CD4-positive, alpha-beta memory T cell (primary cell): ENCODE measurements at places on chromosomes 1 and 21. TPM values are rescaled to one million over a fixed set of nuclear protein-coding genes. Genes with fewer than 3 reads are reported as not detected.
A peak's percentile ranks its signal among the peaks of the same experiment; 100 is the strongest.

DNA sequence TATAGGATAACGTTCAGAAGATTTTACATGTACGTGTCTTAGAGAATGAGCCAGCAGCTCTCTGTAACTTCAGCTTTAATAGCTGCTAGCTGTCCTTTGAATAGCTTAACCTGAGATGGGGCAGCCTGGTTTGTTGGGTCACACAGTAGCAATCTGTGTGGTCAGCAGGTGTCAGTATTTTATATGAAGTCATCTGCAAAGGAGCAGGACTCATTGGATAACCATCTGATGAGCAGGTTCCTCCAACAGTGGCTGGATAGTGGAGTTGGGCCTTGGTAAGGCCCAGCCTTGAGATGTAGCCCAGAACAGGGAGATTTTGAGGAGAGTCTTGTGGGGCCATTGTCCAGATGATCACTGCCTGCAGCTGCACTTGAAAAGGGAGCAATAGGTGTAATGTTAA lies 6.4 kb downstream of the GSTM5 start:
- no peak for DNase-seq

DNA sequence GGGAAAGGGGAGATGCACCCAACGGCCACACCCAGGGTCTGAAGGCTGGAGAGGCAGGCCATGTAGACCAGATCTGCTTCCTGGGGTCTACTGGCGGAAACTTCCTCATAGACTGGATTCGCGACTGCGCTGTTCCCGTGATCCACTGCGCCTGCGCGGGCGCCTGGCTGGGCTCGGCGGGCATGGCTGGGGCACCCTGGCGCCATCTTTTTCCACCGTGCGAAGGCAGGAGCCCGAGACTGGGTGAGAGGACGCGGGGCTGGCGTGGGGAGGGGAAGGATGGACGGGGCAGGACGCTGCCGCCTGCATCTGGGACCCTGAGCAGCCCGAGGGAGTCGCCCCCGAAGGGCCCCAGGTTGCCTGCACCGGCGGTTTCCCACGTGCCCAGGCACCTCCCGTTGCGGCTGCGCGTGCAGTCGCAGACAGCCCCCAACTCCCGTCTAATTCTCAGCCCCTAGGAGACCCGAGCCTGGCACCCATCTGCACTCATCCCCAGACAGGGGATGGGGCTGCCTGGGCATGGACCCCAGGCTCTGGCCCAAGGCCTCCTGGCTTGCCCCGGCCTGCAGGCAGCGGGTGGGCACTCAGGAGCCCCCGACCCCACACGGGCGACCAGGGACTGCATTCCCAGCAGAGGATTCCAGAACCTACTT lies 12.4 kb upstream of the FAM3B start:
- DNase-seq: no peak

GRCh38 chr1:228691211-228691610 lies 44.1 kb upstream of the RHOU start:
- DNase-seq: no peak

Gene LRP8
- 3.7 TPM for polyA plus RNA-seq

Gene HES3
- polyA plus RNA-seq: not detected

DNA sequence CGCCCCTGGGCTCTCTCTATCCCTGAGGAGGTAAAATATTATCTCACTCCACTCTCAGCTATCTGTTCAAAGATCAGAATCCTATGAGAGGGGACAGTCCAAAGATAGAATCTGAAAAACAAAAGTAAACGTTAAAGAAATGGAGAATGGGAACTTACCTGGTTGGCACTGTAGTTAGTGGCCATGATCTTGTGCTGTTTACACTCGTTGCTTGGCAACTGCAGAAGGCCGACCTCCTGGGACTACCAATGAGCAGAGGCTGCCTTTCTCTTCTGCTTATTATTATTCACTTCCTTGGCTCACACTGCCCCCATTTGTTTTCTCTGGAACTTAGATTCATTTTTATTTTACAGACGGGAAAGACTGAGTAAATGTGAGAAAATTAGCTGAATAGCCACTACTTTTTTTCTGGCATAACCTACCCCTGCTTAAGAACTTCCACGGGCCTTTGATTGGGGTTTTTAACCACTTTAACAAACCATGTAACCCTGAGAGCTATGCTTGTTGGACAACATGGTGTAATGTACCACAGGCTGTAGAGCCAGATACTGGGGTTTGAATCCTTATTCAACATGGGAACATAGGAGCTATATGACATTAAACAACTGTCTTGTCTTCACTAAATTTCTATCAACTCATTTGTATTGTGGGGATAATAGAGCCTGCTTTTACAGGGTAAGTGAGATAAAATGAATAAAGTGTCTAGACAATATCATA lies at the start of gene CFAP126:
TSS of gene CFAP126 (minus strand) at position 193 of the 717 bp plus-strand sequence. CDS start at position 185, 8 bp downstream.
- DNase-seq: peak; percentile 78

- DNase-seq: no peak
Observed at GRCh38 chr1:54516249-54516920, 31.6 kb upstream of the ACOT11 start.

DNA sequence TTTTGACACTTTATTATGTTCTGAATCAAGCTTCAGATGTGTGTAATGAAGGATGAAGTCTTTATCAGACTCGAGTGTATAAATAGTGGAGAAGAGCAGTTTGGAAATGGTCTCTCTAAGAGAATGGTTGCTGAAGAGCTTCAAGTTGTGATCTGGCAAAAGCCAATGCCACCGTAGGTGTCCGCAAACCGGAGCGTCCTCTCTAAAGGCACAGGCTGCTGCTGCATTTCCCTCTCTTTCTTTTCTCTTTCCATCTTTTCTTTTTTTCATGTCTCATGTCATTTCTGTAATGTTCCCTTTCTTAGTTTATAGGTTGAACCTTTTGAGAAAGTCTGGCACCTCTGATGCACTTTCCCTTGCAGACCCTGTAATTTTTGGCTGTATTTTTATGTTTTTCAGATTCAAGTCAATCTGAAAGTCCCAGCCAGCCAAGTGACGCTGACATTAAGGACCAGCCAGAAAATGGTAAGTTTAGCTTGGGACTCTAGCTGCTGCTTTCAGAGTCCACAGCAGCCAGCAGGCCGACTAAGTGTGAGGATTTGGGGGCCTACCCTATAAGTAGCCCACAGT lies 194.8 kb downstream of the NFIA start:
- DNase-seq: no peak

Gene RAP1GAP
- polyA plus RNA-seq: not detected

- no peak for DNase-seq
Observed at GRCh38 chr1:87305151-87305550, 23.5 kb upstream of the LMO4 start.

Gene ISG15
- polyA plus RNA-seq: 212 TPM

DNA sequence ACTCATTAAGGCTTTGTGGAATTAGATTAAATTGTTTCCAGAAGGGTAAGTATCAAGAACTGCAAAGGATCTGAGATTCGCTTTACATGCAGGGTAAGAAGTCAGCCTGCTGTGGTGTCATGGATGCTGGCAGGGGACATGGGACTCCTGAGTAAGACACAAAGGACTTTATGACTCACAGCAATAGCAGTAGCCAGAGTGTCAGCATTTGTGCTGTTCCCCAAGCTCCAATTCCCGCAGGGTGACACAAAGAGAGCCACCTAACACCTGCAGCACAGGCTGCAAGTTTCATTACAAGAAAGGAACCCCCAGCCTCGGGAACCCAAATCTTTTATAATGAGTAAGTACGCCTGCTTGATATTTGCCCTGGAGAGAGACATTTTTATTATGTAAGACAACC lies 298.1 kb upstream of the POU3F1 start:
- no peak for DNase-seq

DNA sequence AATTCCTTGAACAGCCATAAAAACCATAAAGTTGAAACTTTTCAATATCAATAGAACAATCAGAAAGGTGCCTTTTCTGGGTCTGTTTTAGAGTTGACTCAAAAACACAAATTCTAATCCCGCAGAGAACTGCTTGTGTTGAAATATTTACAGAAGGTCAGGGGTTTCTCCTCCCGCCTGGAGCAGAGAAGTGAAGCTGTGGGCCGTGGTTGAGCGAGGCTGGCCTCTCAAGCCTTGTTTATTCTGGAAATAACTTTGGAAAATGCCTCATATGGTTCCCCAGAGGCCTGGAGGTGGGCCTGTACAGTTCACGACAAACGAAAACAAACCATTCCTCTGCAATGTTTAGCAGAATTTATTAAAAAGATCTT lies 90.8 kb upstream of the ERRFI1 start:
- DNase-seq: no peak

GRCh38 chr1:199472978-199473377 lies 554.5 kb upstream of the NR5A2 start:
- no peak for DNase-seq

Gene WNT2B
- 0.23 TPM for polyA plus RNA-seq

GRCh38 chr1:186078245-186078644 lies 296.8 kb downstream of the TPR start:
- no peak for DNase-seq

Gene HMGN2
- 566 TPM for polyA plus RNA-seq

Gene EPS8L3
- not detected for polyA plus RNA-seq

GRCh38 chr1:158353303-158354075 lies at the start of gene CD1E:
Gene CD1E, plus strand, starts transcription at chr1:158353894. Its CDS starts 95 bp downstream, at chr1:158353989.
- no peak for DNase-seq

DNA sequence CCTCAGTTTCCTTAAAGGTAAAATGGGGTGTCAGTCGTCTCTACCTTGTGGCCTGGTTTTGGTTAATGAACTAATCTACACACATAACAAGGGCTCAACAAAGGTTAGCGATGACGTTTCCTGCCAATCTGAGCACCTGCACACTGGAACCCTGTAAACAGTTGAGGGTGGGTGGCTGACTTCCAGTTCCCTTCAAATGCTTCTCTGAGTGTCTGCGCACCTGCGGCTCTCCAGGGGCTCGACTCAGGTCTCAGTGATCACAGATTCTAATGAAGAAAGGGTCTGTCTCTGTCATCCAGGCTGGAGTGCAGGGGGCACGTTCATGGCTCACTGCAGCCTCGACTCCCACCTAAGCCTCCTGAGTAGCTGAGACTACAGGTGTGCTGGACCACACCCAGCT lies 3.3 kb upstream of the AGPAT3 start:
- DNase-seq: no peak

DNA sequence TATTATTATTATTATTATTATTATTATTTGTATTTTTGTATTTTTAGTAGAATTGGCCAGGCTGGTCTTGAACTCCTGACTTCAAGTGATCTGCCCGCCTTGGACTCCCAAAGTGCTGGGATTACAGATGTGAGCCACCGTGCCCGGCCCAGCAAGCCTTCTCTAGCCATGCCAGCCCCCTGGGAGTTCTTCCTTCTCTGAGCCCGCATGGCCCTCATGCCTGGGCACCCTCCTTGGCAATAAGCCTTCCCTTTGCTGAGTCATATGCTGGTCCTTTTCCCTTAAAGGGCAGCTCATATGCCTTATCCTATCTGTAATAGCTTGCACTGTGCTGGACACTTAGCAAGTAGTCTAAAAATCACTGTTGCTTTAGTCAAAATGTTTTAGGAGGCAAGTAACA lies 8.5 kb upstream of the NBL1 start:
- no peak for DNase-seq

DNA sequence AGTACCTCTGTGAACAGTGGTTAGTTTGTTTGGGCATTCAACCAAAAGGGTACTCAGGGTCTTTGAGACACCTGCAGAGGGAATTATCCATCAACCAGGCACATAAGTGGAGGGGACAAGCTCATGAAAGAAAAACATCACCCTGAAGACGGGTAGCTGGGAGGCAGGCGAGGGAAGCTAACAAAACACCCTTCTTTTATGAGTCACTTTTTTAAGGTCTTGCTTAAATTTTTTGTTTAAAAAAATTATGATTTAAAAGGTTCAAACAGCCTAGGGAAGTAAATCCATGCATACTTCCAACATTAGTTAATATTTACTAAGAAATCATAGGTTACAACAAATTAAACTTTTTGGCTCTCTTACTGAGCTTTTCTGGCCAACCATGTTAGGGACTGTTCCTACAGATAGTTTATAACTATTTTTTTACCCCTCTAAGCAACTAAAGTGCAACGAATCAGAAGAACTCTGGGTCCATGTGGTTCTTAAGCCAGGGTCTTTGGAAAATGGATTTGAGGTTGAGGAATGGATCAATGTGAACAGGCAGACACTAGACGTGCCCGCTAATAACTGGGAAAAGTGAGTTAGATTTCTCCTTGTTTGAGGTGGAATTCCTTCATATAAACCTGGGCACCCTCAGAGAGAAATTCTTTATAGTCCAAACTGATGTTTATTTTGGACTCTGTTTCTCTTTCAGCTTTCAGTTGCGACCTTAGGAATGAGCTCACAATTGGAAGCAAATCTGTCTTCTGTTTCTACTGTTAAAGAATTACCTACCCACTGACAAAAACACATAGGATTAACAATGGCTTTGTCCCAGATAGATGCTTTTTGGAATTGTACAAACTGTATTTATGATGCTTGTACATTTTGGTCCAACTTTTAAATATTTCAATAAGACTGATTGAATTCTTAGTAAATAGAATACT lies 123.0 kb downstream of the LYPLAL1 start:
- DNase-seq: no peak

DNA sequence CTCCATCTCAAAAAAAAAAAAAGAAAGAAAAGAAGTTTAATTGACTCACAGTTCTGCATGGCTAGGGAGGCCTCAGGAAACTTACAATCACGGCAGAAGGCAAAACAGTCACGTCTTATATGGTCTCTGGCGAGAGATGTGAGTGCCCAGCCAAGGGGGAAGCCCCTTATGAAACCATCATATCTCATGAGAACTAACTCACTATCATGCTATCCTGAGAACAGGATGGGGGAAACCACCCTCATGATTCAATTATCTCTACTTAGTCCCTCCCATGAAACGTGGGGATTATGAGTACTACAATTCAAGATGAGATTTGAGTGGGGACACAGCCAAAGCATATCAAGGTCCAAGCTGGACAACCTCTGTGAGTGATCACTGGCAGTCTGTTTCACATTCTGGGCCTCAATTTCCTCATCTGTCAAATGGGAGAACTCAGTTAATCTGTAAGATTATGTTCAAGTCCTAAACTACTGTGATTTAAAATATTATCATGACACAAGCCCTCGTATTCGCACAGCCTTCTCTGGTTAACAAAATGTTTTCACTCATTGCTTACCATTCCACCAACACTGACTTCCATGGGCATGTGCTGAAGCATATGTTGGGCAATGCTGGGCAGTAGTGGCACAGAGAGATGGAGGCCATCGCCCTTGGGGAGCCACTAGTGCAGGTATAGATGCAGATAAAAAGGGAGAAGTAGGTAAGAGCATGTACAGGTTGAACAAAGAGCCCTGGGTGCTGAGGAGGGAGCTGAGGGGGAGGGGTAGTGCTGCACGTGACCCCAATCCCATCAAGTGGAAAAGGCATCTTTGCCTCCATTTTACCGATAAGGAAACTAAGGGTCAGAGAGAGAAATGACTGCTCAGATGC lies 46.2 kb upstream of the SLC2A1 start:
- DNase-seq: no peak

GRCh38 chr1:184881941-184882913 lies 92.1 kb downstream of the NIBAN1 start:
- no peak for DNase-seq

DNA sequence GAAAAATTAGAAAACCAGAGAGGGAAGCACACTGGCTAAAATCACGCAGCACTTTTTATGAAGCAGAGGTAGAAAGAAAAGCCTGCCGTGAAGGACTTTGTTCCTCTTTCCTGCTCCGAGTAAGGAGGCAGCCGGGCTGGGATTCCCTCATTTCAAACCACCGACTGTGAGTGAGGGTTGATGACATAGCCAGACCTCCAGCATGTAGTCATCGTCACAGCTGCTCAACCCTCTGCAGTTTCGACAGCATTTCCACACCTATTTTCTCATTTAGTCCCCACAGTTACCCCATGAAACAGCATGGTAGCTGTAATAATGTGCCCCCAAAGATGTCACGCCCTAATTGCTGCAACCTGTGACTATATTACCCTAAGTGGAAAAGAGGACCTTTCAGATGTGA lies 35.3 kb downstream of the FCRL5 start:
- DNase-seq: no peak

- DNase-seq: no peak
Observed at GRCh38 chr1:162688521-162688920, 56.3 kb downstream of the DDR2 start.

GRCh38 chr21:35189077-35189863 lies 140.2 kb upstream of the RUNX1 start:
- DNase-seq: no peak

Gene GCSAML
- polyA plus RNA-seq: not detected
